ENCODE measurements at places on chromosomes 1 and 21.

DNA sequence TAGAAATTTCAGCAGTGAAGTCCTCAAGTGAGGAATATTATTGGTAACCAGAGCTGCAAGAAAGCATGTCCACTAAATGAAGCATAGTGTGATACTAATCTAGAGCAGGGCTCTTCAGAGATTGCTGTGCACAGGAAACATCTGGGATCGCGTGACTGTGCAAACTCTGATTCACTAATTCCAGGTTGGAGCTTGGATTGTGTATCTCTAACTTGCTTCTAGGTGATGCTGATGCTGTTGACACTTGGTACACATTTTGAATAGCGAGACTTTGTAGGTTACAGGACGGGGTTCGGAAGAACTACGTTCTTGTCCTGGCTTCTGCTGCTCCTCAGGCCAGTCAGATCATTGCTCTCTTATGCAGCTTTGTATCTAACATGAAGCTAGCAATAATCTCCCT is 66.5 kb downstream of the PRRX1 start:
- DNase-seq = no peak

- no peak for DNase-seq
Measured at GRCh38 chr1:14909920-14910460, 243.6 kb upstream of the TMEM51 start.

- peak; percentile 70 for DNase-seq
Measured at GRCh38 chr1:182111496-182111895, 50.0 kb upstream of the ZNF648 start.

GRCh38 chr1:153730468-153730988 is 2.7 kb downstream of the INTS3 start:
- DNase-seq = no peak

DNA sequence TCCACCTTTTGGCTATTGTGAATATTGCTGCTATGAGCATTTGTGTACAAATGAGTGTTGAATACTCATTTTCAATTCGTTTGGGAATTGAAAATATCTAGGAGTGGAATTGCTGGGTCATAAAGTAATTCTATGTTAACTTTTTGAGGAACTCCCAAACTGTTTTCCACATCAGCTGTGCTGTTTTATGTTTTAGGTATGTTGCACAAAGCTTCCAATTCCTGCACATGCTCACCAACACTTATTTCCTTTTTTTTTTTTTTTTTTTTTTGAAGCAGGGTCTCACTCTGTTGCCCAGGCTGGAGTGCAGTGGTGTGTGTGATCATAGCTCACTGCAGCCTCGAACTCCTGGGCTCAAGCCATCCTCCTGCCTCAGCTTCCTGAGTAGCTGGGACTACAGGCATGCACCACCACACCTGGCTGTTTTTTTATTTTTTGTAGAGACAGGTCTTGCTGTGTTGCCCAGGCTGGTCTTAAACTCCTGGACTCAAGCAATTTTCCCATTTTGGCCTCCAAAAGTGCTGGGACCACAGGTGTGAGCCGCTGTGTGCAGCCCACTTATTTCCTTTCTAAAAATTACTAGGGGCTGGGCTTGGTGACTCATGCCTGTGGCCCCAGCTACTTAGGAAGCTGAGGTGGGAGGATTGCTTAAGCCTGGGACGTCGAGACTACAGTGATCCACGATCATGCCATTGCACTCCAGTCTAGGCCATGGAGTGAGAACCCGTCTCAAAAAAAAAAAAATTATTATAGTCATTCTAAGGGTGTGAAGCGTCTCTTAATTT is 33.4 kb downstream of the TMCC2 start:
- DNase-seq = no peak

- DNase-seq = no peak
Measured at GRCh38 chr21:28644762-28645161, 347.9 kb downstream of the LTN1 start.

- DNase-seq = peak; percentile 19
Measured at GRCh38 chr1:66693856-66694255, 58.4 kb upstream of the DYNLT5 start.

DNA sequence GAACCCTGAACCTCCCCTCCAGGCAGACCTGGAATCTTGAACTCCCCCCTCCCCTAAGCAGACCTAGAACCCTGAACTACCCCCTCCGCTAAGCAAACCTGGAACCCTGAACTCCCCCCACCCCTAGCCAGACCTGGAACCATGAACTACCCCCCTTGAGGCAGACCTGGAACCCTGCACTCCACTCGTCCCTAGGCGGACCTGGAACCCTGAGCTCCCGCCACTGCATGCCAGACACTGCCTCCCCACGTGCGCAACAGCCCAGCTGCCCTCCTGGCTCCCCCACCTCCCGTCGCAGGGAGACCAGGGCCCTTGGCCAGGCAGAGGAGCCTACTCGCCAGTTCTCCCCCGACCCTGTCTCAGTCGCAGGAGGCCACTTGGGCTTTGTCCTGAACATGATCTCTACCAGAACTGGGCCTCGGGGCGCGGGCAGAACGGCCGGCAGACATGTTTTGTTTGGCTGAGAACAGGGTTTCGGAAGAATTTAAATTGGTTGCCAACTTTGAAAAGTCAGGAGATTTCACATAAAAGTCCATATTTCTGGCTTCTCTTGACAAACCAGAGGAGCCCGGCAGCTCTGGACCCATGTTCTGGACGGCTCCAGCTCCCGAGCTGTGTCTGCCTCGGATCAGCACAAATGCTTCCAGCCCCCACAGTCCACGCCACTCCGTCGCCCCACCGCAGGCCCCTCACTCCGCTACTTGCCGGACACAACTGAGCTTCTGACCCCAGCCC is 9.2 kb upstream of the PLEKHG5 start:
- no peak for DNase-seq

- no peak for DNase-seq
Measured at GRCh38 chr1:180230416-180230790, 339 bp downstream of the LHX4 start.

DNA sequence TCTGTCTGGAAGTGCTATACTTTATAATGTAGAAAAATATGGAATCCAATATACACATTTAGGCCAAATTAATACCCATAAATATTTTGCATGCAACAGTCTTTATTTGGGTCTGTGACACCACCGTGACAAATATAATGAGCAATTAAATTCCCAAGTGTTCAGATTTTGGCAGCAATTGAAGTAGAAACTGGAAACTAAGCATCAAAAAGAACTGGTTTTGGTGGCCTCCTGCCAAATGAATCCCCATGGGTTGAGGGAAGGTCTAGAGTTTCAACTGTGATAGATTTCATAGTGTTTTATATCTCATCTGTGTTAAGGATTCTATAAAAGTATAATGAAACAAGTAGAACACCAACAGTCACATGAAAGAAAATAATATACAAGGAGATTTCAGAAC is 88.4 kb downstream of the DPYD start:
- DNase-seq = peak; percentile 47

GRCh38 chr1:212608959-212609700 is 569 bp downstream of the ATF3 start:
- no peak for DNase-seq

GRCh38 chr21:36184545-36184944 is 27.9 kb downstream of the DOP1B start:
- no peak for DNase-seq

- DNase-seq = no peak
Measured at GRCh38 chr1:94980582-94981574, 54.0 kb upstream of the CNN3 start.

Measured in NCI-H1092 (cell line).